ENCODE measurements at places on chromosomes 7 and 10.

DNA sequence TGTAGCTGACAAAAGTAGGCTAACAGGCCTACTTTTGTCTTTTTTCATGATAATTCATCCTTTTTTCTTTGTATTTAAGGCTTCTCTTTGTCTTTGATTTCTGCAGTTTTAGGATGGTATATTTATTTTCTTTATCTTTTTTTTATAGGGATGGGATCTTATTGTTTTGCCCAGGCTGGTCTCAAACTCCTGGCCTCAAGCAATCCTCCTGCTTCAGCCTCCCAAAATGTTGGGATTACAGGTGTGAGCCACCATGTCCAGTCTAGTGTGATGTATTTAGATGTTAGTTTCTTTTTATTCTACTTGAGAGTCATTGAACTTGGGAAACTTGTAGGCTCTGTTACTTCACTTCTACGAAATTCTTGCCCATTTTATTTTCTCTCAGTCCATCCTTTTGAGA, 35.4 kb downstream of the TRIM24 start:
- DNase-seq: no peak

GRCh38 chr10:81036257-81036656, 498.6 kb downstream of the SH2D4B start:
- DNase-seq: no peak

DNA sequence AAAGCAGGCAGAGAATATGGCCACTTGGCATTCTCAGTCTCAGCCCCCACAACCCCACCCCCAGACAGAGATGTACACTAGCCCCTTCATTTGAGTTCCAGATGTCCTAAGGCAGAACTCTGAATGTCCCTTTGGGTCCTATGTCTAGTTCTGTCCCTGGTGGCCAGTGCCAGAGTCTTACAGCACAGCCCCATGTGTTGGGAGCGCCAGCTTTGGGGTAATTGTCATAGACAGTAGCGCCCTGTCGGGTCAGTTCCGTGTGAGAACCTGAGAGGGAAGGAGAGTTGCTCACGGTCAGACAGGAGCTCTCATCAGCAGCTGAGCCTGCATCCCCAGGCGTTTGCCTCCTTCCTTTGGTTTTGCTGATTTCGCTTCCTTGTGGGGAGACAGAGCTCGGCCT, 94.9 kb upstream of the INSYN2A start:
- no peak for DNase-seq

DNA sequence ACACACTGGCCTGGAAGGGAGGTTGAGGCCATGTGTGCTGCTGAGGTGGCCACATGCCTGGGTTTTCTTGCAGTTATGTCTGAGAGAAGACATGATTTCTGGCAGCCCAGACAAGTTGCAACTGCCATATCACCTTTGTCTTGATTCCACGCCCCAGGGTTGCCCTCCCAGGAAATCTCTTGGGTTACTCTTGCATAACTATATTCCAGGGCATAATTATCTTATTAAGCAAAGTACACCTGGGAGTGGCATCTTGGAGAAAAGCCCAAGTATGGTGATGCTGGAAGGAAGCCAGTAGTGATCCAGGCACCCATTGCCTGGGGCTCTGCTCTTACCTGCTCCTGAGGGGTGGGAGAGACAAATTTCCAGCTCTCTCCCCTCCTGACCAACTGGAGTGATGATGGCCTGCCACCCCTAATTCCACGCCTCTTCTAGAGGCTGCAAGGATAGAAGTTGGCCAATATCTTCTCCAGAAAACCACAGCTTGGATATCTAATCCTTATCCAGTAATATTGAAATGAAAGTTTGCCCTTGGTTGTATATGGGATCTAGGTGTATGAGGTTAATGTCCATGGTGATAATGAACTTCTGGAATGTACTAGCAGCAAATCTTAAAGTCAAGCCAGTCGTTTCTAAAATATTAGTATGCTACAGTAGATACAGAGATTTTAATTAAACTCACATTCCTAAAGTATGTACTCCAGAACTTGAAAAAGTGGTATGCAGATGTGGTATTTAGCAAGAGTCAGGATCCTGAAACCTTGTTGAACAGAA, 5.0 kb downstream of the AKR1B10 start:
- DNase-seq: no peak

- peak; percentile 20 for DNase-seq
Measured at GRCh38 chr10:110067960-110068770, 60.4 kb downstream of the ADD3 start.

DNA sequence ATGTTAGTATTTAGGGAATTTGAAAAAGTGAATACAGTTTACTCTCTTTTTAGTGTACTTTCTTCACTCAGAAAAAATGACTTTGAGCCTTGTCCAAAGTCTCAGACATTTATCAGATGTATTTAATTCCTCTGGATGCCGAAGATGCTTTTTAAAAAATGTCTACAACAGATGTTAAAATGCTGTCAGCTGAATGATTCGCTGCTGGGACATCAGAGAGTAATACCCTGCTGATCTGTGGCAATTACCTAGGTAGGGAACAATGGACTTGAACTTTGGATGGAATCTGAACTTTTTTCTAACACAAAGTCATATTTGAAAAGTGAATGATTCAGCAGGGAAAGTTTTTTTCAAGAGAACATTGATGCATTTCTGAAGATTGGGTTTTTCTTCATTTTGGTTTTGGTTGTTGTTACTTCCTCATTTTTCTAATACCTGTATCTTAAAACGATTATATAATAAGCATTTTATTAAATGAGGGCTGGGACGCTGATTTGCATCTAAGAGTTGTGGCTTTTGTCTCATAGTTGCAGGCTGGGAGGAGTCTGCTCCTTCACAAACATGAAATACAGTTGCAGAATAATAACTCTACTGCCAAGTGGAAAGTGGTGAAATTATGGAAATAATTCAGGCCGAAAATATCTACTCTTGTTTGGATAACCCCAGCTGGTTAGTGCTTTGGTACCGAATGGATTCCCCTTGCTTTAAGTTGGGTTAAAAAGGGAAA, 98.0 kb downstream of the SPAG6 start:
- DNase-seq: no peak

DNA sequence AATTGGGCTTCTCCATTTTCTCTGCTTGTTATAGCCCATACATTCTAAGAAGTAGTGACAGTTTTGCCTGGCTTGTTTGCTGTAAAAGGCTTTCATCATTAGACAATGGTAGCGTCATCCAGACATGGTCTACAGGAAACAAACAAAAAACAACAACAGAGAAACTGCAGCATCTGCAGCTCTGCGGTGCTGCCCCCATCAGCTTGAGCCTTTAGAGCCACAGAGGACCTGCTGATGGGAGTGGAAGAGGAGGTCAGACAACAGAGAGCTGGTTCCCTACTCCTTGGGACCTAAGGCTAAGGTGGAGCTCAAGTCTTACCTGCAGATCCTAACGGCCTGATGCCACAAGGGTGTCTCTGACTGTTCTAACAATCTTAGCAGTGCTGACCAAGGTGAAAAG, 3.1 kb downstream of the INA start:
- no peak for DNase-seq

DNA sequence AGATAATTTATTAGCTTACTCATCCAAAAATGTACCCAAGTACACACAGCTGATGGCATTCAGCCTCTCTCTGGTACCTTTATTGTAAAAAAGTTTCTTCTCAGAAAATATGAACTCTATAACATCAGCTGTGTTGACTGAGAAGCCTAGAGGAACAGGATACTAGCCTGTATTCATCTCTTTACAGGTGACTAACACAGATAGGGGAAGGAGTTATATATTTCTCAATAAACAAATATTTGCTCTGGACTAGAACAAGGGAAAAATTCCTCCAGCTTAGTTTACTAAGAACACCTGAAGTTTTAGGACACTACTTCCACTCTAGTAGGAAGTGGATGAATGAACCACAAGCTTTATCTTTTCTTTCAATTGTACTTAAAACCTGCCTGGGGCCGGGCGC, 67.8 kb downstream of the ZNF248 start:
- DNase-seq: no peak

GRCh38 chr7:2213551-2214215, 19.1 kb downstream of the MAD1L1 start:
- no peak for DNase-seq

DNA sequence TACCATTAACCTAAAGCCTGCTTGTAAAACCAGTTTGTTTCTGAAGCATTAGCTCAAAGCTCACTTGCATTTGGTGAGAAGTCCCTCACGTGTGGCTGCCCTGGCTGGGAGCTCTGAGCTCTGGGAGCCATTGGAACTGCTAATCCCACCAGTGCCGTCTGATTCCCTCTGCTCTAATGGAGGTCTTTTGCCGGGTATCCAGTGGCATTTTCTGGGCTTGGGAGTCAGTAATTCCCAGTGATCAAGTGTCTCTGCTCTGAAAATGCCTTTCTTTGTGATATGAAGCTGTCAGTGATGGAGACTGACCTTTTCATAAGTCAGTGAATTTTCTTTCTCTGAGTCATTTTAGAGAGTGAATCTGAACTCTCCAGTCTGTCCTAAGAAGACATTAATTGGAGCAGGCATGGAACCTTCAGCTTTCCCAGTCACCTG, 36.9 kb upstream of the FAM20C start:
- DNase-seq: peak; percentile 17

- DNase-seq: no peak
Measured at GRCh38 chr7:25399000-25399750, 170.9 kb upstream of the NPVF start.

Data from HCEC 1CT (cell line).